ENCODE measurements at places on chromosomes 12 and 14.

DNA sequence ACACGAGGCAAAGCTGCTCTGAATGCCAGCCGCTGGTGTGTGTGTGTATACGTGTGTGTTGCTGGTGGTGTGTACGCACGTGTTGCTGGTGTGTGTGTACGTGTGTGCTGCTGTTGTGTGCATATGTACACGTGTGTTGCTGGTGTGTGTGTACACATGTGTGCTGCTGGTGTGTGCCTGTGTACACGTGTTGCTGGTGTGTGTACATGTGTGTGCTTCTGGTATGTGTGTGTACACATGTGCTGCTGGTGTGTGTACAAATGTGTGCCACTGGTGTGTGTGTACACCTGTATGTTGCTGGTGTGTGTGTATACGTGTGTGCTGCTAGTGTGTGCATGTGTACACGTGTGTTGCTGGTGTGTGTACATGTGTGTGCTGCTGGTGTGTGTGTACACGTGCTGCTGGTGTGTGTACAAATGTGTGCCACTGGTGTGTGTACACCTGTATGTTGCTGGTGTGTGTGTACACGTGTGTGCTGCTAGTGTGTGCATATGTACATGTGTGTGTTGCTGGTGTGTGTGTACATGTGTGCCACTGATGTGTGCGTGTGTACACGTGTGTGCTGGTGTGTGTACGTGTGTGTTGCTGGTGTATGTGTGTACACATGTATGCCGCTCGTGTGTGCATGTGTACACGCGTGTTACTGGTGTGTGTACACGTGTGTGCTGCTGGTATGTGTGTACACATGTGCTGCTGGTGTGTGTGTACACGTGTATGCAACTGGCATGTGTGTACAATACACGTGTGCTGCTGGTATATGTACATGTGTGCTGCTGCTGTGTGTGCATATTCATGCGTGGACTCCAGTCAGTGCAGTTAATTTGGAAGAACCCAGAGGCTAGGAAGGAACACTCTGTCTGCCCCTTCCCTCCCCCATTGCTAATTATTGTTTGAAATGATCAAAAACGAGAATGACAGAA lies 47.2 kb downstream of the CACNA2D4 start:
- DNase-seq = no peak

DNA sequence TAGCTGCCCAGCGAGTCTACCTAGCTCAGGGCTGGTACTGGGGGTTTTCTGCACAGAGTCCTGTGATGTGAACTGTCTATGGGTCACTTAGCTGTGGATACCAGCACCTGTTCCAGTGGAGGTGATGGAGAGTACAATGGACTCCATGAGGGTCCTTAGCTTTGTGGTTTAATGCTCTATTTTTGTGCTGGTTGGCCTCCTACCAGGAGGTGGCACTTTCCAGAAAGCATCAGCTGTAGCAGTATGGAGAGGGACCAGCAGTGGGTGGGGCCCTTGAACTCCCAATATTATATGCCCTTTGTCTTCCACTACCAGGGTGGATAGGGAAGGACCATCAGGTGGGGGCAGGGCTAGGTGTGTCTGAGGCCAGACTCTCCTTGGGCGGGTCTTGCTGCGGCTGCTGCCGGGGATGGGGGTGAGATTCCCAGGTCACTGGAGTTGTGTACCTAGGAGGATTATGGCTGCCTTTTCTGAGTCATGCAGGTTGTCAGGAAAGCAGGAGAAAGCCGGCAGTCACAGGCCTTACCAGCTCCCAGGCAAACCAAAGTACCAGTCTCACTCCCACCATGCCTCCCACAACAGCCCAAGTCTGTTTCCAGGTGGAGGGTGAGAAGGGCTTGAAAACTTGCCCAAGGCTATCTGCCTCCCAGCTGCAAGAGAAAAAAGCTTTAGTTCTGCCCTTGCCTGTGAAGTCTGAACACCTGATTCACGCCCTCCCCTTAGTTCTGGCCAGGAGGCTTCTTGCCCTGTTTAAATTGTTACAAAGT lies 163.0 kb upstream of the NUDT4 start:
- no peak for DNase-seq

DNA sequence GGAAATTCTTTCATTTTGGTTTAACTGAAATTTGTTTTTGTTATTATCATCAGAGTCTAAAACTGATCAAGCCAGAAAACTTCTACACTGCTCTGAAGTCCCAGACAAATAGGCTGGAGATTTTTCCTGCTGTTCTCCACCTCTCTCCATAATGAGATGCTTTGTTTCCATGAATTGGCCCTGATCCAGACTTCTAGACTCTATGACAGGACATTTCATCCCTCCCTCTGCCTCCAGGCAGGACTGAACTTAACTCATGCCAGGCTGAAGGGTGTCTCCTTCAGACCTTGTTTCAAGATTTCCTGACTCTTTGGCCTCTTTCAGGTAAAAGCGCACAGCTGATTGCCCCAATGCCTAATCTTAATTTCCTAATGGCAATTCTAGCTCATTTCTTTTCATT lies 69.1 kb upstream of the HOXC13 start:
- no peak for DNase-seq

DNA sequence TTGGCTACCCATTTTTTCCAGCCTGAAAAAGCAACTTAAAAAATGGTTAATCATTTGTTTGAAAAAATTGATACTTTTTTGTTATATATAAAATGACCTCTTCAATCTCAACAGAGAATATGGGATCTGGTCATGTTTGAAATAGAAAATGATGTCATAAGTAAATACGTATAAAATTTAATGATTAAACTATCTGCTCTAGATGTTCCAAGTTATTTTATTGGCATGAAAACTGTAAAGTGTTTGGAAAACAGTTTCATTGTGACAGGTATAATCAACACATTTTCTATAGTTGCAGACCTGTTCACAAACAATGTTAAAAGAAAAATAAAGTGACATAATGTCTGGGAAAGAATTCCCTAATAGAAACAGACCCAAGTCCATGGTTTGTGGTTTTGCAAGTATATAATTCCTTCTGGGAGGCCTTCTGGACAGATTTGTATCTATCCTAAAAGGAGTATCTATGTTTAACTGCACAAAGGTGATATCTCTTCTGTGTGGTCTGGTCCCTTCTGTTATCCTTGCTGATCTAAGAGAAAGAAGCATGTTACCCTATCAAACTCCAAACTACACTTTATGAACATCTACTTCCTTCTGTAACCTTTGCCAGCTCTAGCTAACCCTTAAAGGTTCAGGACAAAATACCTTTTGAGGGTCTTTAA lies 39.5 kb upstream of the LRIG3 start:
- DNase-seq = no peak

- no peak for DNase-seq
These were observed 508 bp downstream of the HNRNPC start for GRCh38 chr14:21268617-21269251.

DNA sequence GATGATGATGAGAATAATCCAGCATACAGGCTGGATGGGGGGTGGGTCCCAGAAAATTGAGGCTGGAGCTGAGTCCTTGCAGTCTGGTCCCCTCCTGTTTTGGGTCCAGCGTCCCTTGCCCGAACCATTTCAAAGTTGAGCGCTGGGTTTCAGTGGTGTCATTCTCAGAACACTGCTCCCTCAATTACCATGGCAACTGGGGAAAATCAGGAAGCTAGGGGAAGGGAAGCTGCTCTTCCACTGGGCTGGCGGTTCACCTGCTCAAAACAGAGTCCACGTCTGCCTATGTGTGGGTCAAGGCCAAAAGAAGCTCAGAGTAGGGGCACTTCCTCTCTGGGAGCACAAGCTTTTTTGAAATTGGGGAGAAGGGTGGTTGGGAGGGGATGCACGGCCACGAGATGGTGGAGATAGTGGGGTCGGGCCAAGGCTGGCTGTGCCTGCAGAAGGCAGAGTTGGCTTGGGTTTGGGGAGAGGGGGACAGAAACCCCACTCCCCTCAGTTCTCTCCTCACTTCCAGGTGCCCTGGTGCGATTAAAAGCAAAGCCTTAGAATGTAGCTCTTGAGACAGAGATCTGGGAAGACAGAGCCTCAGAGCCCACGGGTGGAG lies 1.7 kb upstream of the NOS1 start:
- no peak for DNase-seq

DNA sequence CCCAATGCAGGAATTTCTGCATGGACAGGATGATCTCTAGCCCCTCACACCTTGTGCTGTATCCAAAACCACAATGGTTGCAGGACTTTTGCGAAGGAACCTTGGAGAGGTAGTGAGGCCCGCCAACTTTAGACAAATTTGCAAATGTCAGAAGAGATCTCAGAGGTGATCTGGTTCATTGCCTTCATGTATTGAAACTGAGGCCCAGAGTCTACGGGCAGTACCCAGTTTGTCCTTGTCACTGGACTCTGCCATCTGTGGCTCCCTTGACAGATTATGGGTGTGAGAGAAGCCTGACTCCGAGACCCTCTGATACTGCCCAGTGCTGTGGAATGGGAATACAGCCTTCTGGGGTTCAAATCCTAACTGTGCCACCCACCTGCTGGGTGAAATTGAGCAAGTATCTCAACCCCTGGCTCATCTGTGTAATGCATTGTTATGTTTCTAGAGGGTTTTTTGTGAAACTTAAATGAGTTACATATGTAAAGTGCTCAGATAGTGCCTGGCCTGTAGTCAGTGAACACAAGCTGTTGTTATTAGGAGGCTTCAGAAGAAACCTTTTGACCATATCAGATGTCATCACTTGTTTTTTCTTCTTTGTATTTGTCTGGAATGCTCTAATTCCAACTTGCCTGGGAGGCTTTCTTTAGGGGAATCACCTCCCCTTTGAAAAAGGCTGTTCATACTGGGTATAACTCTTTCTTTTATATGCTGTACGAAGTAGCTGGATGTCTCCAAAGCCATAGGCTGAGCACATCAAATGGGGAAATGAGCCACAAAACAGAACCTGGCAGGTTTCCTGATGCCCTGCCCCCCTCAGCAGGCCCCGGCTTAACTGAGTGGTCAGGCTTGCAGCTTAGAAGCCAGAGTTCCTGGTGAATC lies 71.4 kb upstream of the SRSF5 start:
- DNase-seq = peak; percentile 54

- no peak for DNase-seq
These were observed 55.3 kb downstream of the VCPKMT start for GRCh38 chr14:50060871-50061663.

DNA sequence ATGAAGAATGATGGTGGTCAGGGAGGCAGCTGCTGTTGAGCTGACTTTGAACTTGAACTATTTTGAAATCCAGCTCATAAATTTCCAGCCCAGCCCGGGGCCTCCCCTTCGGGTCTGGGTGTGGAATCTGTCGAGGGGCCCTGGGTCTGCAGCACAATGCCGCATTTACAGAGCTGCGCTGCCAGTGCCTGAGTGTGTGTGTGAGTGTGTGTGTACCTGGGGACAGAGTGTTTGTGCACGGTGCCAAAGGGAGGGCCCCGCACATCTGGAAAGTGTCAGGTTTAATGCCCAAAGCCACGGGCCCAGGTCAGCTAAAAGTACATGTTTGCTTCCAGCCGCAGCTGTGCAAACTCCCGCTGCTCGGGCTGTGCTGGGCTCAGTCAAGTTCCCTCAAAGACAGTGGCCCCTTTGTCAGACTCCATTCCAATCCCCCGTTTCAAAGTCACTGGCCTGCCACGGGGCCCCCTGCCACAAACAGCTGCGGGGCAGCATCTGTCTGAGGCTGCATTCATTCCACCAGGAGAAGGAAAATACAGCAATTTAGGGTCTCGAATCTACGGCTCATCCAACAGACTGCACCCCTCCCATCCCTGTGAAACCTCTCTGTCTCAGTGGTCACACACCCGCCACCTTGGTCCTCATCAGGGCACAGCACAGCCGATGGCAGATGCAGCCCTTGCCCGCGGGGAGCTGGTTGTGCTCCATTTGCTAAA lies 16.3 kb upstream of the RFLNA start:
- DNase-seq = no peak

DNA sequence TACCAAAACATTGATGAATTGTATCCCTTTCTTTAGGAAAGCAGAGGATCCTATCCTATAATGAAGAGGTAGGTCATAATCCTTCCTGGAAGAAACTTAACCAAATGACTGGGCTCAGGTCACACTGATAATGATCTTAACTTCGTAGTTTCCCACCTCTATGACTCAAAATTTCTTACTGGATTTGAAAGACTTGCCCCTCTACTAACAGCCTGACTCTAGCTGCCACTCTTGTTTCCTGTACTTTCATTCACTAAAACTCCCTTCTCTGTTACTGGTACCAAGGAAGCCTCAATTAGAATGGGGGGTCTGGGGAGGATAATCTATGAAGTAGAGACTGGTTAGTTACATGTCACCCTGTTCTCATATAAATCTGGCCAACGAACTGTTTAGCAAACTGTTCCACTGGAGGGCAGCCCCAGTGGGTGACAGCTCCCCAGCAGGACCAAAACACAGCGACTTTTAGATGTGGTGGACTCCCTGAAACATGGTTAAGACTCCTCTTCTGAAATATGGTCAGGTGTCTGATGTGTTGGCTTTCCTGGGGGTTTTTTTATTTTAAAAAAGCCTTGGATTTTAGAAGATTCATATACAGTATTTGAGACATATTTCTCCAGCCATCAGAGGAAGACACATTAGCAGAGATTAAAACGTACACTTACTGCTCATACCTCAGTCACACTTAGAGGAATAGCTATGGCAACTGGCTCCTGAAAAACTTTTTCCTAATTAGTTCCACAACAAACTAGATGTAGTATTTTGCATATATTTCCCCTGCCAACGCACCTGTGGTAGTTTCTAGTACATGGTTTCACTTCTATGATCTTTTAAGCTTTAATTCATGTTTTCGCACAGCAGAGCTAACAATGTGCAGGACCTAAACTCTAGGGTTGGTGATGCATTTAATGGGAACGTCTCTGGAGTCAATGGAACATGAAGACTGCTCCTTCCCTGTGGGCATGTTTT lies 72.3 kb downstream of the ACADS start:
- DNase-seq = no peak

DNA sequence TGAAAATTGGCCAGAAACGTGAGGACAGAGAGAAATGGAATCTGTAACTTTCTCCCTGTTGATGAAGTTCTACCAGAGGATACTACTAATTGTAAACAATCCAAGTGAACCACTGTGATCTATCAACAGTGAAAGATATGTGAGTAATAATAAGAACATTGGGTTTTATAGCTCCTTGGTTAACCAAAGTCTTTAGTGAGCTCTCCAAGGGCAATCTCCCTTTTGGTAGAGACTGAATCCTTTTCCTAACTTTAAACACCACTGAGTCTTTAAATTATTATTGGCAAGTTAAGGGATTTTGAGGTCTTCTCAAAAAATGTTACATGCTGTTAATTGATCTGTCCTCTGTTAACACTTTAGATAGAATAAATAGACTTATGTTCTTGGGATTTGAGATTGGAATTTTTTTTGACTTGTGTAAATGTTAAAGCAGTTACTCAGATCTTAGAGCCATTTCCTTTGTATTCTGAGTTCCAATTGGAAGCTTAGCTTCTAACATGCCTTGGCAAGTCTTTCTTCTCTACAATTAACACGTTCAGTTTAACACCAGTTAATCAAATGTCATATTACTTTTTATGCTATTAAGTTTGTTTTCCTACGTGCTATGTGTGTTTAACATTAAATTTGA lies 338.2 kb upstream of the DDHD1 start:
- no peak for DNase-seq

- DNase-seq = no peak
These were observed 82.3 kb downstream of the SYNE3 start for GRCh38 chr14:95434121-95434520.

DNA sequence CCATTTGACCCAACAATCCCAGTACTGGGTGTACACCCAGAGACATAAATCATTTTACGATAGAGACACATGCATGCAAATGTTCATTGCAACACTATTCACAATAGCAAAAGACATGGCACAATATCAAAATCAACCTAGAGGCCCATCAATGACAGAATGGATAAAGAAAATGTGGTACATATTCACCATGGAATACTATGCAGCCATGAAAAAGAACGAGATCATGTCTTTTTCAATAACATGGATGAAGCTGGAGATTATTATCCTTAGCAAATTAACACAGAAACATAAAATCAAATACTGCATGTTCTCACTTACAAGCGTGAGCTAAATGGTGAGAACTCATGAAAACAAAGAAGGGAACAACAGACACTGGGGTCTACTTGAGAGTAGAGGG lies 249.1 kb downstream of the RASSF9 start:
- DNase-seq = no peak

Data from KG1 (cell line).